Umbilical cord (tissue), 2 donors: ENCODE measurements at places on chromosomes 4 and X. TPM values are rescaled to one million over a fixed set of nuclear protein-coding genes. Genes with fewer than 3 reads are reported as not detected.

Gene VEGFC
- 5.8 TPM for total RNA-seq

DNA sequence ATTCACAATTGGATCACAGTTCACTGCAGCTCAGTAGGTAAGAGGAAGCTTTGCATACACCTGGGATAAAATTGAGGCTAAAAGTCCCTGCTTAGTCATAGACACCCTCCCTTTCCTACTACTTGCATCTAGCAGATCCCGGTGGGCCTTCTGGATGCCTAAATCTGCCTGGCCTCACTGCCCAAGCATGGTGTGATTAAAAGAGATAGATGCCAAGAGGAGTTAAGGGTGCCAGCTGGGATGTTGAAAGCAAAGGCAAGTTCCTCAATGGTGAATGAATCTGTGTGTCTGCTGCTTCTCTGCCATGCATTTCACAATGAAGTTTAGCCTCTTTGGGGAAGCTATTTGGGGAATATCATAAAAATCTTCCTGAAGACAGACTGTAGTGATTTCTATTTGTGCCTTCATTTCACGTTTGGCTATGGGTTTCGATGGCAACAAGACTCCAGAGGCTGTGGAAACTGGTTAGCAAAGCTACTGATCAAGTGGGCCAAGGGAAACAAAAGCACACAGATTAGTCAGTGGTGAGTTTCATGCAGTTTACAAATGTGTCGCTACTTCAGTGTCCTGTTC is 534.0 kb downstream of the ANKRD50 start:
- no peak for DNase-seq

- DNase-seq, result no peak
Observed at GRCh38 chr4:533318-534100, 34.5 kb downstream of the PIGG start.

DNA sequence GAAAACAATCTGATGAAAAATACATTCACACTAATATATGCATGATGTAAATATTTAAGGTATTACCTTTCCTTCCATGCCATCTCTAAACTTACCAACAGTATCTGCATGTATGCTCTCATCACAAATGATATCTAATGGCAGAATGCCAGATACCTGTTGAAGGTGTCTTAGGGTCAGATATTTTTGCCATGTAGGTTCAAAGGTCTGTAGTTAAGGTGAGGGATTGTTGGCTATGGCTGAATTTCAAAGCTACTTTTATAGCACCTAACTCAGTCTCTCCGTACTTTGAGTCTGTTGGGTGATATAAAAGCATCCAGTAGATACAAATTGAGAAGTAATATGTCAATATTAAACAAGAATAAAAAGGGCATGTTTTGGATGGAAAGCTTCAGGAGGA is 19.8 kb upstream of the ANTXR2 start:
- DNase-seq, result no peak

DNA sequence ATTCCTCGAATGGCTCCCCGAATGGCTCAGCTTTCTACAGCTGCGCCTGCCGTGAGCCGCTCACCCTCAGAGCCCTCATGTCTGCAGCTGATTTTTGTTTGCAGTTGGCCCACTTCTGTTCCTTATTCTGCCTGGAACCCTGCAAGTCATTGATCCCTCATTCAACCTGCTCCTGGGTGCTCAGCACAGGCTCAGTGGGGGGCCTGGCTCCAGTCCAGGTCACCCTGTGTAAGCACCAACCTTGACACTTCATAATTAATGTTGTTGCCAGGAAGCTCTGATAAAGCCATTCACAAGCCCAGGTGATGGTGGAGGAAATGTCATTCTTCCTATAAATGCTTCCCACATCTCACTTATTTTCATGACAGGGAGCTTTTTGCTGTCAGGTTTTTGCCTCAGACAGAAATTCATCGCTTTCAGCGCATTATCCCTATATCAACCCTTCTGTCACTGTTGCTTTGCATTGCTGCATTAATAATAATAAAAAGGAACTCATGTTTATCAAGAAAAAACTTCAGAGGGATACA is 85.7 kb downstream of the F11 start:
- no peak for DNase-seq
